ENCODE measurements at places on chromosomes 2 and 18.

DNA sequence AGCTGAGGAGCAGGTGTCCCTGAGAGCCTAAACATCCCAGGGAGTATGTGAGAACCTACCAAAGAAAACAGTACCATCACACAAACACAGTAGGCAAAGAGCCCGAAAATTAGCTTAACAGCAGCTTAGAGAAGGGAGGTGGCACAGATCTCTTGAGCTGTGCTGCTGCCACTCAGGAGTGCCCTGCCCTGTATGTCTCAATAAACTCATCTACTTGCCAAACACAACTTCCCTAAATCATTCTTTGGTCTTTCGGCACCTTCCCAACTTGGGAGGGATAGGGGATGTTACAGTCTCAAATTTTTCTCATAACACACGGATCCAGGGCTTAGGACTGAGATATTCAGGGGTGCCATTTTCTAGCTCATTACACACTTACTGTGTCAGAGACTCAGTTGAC lies 45.3 kb upstream of the C1D start:
- DNase-seq: no peak

DNA sequence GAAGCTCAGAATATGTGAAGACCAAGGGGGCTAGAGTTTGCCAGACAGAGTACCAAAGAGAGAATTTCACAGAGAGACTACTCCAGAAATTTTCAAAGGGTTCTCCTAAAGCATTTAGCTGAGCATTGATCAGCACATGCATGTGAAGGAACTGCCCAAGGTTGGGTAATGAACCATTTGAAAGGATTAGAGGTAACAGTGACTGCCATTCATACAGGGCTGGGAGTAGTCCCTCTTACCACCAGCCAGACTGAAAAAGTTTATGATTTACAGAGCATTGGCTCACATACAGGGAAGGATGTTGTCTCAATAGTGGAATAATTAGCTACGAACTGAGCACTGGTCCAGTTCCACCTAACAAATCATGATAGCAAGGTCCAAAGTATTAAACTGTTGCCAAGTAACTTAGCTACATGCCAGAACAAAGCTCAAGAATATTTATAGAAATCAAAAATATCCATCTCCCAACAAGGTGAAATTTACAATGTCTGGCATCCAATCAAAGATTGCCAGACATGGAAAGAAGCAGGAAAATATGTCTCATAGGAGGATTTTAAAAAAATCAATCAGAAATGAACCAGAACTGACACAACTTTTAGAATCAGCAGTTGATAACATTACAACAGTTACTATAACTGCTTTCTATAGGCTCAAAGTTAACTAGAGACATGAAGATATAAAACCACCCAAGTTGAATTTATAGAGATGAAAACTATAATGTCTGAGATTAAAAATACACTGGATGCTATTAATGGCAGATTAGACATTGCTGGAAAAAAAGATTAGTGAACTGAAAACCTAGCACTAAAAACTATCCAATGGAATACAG lies 25.7 kb upstream of the RNF103 start:
- no peak for DNase-seq

GRCh38 chr2:152729844-152730243 lies 11.4 kb downstream of the ARL6IP6 start:
- DNase-seq: no peak

DNA sequence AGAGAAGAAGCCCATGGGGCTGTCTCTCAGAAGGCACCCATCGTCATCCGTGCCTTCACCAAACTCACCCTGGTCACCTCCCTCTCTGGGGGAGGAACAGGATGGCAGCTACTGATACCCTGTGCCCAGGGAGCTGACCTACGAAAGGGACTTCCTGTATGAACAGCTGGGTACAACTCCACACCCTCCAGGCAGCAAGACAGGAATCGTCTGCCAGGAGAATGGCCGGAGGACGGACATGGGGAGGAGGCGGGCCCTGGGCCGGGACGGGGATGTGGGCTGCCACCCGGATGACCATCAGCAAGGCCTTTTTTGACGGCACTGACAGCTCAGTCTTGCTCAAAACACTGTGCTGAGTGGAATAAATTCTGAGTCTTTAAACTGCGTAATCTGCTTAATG lies 243.6 kb downstream of the HDAC4 start:
- no peak for DNase-seq

GRCh38 chr18:48238206-48238605 lies 171.0 kb downstream of the ZBTB7C start:
- no peak for DNase-seq

DNA sequence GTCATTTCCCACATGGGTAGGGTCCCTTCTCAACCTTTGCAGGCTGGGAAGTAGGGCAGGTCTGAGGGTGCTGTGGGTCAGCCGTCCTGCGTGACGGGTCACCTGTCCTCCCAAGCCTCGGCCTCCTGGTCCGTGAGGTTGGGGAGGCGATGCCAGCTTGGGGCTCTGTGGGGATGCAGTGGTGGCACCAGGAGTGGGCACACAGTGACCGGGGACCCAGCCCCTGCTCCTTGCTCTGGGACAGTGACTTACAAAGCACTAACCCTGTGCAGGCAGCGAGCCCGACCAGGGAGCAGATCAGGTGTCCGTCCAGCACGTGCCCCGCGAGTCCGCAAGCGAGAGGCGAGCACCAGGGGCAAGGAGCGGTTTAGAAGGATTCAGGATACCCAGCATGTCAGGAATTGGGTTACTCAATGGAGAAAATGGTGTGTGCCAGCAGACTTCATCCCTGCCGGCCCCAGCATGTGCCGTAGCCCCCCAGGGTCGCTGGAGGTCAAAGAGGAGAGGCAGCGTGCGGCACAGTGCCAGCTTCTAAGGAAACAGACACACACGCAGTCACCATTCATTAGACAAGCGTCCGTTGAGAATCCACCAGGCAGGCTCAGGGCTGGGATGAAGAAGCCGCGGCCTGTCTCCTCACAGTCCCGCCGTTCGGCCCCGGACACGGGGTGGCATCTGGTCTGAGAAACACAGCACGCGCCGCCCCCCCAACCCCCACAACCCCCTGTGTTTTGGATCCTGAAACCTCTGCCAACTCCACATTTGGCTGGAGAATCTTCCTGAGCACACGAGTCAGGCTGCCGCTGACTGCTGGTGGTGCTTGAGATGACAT lies 11.7 kb downstream of the COLEC11 start:
- no peak for DNase-seq

DNA sequence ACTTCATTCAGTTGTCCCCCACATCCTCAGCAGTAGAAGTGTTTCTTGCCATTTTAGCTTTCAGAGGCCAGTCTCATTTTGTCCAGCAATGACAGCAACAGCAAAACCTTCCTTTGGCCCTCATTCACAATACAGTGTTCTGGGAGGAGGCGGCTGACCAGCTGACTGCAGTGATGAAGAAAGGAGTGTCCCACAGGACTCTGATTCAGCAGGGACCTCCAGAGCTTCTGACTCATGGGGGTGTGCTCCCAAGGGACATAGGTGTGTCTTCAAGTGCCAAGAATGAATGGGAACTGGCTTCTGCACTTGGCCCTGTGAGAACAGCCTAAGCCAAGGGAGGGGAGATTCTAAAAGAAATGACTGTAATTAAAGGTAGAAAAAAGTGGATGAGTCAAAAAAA lies 147.0 kb upstream of the PELI1 start:
- no peak for DNase-seq

GRCh38 chr2:219435701-219436100 lies 1.1 kb downstream of the SPEG start:
- no peak for DNase-seq

DNA sequence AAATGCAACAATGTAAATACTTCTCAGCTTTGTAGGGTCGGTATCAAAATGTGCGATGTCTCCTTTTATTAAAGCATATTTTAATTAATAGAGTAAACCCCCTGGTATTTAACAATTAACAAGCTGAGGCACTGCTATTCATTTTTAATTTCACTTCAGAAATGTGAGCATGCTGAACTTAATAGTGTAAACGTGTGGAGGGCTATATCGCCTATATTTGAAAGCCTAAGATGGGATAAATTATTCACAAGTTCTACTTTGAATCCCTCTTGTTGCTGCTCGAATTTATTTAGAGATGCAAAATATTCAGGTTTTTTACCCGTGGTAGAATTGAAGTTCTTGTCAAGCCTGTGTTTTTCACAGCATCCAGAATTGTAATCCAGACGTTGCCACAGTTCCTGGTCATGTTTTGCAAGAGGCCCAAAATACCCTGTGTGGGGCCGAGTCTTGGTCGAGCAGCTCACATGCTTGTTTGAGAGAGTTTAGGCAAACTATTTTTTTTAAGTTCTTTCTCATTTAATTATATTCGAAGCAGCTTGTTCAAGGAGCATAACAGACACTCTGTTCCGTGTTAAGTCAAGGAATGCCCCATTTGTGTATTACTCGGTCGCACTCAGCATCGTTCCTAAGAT lies 2.5 kb downstream of the SALL3 start:
- DNase-seq: no peak

GRCh38 chr2:239261356-239261755 lies 139.5 kb downstream of the HDAC4 start:
- no peak for DNase-seq

DNA sequence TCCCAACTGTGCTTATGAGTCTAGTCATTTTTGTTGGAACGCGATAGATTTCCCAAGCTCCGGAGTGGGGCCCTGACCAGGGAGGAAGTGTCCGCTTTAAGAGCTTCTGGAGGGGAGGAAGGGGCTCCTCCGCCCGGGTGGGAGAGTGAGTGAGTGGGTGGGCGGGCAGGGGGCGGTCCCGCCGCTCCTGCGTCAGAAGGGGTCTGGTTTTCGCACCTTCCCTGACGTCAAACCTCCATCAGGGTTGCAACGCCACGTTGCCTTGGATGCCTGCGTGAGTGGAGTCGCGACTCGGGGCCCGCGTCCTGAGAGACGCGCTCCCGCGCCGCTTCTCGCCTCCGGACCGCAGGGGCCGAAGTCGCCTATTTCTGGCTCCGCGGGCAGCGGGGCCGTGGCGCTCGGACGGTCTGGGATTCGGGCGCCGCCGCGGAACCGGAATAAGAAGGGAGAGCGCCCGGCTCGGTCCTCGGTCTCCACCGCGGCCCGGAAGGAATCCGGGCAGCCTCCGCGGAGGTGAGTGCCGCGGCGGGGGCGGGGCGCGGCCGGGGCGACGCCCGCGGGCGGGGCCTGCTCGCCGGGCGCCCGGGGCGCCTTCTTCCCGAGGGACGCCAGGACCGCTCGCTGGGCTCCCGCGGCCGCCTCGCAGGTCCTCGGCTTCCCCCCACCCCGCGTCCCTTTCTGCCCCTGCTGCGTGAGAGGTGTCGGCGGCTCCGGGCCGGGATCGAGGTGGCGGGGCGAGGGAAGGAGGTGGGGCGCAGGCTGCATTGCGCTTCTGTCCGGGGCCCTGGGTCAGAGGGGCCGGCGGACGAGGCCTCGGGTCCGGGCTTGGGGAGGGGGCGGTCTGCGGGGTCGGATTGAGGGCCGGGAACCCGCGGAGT lies at the start of gene ZDBF2:
Gene ZDBF2 (plus strand): TSS at position 230 of the 878 bp plus-strand sequence. CDS start 7,187 bp downstream, outside the sequence.
- DNase-seq: peak; percentile 62

GRCh38 chr2:10513201-10513600 lies 65.1 kb upstream of the ODC1 start:
- DNase-seq: no peak

DNA sequence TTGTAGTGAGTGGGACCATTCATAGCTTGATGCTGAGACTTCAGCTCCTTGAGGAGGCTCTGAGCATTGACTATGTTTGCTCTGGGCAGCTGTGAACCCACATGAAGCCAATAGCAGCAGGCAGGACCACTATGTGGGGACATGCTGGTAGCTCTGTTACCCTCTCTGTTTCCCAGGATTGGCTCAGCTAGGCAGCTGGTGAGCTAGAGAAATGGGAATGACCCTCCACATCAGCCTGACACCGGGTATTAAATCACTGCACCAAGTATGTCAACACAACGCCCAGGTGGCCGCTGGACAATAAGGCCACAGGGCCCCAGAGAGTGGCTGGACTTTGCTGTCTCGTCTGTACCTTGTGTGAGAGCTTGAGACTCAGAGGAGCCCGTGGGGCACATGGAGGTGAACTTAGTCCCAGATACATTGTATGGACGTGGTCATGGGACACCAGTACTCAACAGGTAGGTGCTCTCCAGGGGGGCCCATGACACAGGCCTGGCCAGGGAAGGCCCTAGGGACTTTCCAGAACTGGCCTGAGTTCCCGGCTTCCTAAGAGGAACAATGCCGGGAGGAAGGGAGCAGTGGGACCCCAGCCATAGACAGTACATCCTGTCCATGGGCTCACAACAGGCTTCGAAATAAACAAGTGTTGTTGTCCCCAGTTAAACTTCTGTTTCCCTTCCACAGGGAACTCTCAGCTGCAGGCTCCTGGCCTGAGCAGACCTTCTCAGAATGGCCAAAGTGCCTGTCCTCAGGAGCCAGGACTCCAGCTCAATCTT lies 35.2 kb downstream of the HS1BP3 start:
- no peak for DNase-seq

DNA sequence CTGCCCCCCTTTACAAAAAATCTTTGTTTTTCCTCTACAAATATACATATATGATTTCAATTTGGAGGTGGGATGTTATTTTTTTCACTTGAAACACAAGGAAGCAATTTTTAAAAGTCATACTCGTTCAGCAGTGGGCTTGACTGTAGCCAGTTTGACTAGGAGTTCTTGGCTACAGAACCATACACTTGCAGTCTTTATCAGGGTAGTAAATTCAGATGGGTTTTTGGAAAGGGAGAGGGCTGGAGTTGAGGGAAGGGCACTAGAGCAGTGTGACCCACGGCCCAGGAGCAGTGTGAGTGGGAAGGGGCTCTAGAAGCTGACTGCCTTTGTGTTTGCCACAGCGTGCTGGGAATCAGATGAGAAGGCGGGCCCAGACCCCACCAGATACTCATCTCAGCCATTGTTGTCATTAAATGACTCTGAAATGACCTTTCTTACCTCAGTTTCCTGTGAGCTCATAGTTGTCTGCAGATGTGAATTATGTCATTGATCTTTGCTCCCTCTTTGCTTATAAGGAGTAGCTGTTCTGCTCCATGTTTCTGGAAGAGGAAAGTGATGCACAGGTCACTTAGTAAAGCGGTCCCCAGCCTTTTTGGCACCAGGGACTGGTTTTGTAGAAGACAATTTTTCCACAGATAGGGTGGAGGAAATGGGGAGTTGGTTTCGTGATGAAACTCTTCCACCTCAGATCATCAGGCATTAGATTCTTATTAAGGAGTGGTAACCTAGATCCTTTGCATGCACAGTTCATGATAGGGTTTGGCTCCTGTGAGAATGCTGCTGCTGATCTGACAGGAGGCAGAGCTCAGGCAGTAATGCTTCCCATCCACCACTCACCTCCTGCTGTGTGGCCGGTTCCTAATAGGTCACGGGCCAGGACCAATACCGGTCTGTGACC lies 116.8 kb downstream of the SPTBN1 start:
- DNase-seq: no peak

- no peak for DNase-seq
Observed at GRCh38 chr18:63160172-63160995, 159.2 kb downstream of the BCL2 start.

DNA sequence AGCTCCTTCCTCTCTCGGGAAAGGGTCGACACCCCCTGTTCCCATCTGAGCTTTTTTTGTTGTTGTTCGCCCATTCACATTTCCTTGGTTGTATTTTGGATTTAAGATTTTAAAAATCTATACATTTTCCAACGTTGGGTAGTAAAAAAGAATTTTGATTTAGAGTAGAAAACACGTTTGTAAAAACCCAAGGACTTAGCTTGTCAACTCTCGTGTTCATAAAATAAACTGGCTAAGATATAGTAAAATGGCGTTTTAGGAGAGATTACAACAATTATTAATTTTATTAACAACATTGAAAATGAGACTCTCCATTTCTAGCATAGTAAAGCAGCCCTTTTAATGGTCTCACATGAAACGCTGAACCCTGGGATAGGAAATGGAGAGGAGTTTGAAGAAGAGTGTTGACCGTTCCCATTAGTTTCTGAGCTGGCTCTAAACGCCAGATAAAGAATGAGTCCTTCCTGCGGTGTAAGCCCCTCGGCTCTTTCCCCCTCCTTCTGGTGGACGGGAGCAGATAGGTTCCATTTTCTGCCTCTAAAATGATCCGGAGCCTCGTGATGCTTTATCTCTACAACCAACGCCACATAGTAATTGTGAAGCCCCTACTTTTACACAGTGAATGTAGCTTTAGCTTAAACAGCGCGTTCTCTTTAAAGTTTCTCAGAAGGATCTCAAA lies 24.0 kb upstream of the ZNF516 start:
- peak; percentile 62 for DNase-seq
